ENCODE measurements at places on chromosomes 4 and X.

DNA sequence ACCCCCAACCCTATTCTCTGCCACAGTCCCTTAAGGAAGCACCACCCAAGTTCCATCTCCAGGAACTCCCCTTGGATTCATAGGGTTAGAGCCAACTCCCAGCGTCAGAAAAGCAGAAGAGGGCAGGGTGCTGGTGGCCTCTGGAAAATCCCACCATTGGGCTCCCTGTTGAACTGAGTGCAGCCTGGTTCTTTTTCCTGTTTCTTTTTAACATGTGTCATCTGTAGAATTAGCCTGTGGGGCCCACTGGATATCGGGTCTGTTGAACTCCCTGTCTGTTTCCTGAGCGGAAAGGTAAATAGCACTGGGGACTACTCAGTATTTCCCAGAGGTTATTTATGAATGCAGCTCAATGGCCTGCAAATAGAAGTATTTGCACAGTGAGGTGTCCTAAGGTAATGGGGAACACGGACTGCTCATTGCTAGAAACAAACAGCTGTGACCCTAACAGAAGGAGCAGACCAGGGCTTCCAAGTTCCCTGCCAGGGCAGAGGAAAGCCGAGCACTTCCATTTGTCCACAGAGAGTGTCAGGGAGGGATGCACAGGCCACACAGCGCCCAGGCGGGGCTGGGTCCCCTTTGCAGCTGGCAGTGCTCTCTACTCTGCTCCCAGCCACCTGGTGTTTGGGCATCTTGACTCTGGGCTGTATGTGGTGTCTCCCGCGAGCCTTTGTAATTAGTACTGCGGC is 102.6 kb downstream of the FHDC1 start:
- DNase-seq: no peak

- peak; percentile 18 for DNase-seq
Observed at GRCh38 chrX:2650865-2651264, 40.2 kb upstream of the CD99 start.

GRCh38 chr4:103079621-103080020 is 3.1 kb upstream of the SLC9B2 start:
- no peak for DNase-seq

DNA sequence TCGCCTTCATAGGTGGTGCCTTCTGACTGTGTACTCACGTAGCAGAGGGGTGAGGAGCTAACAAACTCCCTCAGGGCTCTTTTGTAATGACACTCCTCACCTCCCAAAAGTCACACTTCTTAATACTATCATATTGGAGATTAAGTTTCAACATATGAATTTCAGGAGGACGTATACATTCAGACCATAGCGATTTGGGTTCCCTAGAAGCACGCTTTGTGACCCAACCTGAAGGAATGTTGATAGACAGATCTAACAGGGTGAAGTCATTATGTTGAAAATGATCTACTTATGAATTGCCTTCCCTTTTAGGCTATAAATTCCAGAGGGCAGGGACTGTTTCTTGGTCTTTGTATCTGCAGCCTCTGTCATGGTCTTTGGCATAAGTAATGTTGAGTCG is 3.2 kb upstream of the KLHL34 start:
- DNase-seq: no peak

DNA sequence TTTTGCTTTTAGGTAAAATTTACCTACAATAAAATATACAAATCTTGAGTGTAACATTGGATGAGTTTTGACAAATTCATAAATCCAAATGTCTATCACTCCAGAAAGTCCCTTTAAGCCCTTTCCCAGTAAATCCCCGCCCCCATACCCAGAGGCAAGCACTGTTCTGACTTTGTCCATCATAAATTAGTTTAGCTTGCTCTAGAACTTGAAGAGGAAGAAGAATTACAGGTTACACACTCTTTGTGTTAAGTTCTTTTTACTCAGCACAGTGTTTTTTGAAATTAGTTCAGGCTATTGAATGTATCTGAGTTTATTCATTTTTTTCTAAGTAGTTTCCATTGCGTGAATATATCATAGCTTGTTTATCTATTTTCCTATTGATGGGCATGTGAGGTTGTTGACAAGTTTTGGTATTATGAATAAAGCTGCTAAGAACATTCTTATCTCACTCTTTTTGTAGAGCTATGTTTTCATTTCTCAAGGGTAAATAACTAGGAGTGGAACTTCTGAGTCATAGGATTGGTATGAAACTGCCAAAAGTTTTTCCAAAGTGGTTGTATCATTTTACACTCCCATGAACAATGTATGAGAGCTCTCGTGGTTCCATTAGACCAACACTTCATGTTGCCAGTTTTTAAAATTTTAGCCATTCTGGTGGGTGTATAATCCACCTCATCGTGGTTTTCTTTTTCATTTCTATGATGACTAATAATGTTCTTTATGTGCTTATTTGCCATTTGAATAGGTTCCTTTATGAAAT is 22.4 kb upstream of the HPSE start:
- DNase-seq: no peak

- no peak for DNase-seq
Observed at GRCh38 chrX:48068096-48068887, 3.1 kb downstream of the ZNF630 start.

- no peak for DNase-seq
Observed at GRCh38 chr4:47855350-47855749, 17.5 kb upstream of the CORIN start.

DNA sequence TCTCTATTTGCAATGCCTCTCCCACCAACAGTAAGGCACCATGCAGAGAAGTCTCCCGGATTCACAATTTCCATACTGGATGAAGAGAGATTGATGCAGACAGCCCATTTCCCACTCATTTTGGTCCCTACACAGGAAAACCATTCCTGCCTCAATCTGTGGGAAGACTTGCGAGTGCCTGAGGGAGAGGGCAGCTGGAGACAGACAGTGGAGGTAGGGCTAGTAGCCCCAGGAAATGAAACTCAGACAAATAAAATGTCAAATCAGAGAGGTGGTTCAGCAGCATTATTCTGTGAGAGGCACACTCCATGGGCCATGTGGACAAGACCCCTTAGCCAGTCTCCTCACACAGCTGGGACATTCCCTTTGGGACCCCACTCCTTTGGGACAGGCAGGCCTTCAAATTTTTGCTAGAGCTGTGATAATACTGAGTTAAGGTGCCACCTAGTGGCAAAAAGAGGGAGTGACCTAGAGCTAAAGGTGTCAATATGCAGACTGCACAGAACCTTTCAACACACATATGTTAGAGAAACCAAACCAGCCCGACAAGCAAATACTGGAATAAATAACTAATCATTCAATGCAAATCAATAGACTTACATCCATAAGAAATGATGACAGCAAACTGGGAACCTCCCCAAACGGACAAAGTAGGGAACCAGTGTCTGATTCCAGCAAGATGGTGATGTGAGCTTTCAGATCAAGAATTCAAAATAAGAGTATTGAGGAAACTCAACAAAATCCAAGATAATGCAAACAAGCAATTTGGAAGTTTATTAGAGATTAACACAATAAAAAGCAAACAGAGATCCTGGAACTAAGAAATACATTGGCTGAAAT is 1865.3 kb upstream of the AGA start:
- no peak for DNase-seq

All from Ammon's horn (tissue), 1 donor.